HCT116 (cell line): ENCODE measurements at places on chromosomes 1 and 21.

DNA sequence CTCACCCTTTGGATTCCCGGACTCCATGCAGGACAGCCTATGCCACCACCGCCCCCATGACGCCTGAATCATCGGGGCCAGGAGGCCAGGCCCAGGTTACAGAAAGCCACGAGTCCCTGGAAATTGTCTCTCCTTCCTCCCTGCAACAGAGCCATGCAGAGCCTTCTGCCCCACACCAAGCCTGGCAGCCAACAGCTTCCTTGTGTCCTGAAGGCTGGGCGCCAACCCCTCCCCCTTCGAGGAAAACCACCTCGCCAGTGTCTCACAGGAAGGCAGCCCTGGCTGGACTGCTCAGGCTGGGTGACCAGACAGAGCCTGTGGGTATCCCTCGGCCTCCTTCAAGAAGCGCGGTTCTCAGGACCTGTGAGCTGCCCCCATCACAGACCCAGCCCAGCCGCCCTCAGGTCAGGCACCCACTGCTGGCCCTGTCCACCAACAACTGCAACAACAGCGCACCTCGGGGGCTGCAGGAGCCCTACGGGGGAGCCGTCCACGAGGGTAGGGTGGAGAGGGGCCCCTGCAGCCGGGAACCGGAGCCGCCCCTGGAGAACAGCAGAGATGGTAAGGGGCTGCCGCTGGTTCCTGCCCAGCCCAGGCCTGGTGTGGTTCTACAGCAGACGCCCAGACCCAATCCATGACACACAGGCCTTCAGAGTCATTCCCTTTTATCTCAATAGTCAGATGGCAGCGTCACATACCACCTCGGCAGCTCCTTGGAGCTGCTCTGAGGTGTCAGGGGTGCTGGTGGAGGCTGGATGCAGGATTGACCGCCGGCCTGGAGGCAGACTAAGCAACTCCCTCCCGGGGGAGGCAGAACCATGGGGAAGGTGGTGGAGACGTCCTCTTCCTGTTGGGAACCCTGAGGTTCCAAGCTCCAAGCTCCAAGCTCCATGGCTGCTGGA, 23.7 kb downstream of the KIAA1614 start:
- DNase-seq, result no peak

- DNase-seq, result no peak
Observed at GRCh38 chr21:16195538-16195910, 465.7 kb downstream of the USP25 start.

DNA sequence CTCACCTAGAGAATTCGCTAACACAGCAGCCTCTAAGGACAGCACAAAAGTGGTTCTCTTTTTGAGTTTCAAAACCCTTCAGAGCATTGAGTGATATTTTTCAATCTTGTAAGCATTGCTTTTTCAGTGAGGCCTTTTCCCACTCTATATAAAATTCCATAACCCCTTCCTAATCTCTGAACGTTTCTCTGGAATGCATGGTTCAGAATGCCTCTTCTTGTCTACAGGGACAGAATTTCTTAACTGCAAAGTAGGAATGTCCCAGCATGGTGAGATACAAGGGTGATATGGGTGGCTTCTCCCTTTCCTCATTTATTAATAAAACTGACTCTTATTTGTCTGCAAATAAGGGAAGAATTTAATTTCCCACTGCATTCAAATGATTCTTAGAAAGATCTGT, 377.9 kb downstream of the LTN1 start:
- DNase-seq, result no peak

DNA sequence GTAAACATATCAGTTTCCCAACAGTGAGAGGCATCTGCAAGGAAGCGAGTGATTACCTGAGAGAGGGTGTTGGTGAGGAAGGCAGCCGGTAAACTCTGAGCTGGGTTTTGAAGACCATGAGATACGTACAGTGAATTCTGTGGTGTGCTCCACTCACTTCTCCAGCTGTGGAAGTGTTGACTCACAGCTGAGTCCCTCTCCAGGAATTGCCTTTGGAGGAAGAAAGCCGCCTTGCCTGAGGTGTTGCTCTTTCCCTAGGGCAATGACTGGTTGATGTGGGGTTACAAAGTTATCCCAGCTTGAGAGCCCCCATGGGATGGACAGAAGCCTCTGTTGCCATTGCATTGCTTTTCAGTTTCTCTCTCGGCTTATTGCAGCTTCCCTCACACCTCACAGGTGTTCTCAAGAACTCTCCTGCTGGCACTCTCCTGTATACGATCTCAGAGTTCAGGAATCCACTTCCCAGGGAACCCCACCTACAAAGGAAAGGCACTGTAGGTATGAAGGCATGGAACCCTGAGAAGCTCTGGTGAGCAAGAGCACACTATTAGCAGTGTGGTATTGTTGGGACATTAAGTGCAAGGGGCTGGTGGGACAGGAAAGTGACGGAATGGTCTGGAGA, 10.8 kb downstream of the NHLH1 start:
- no peak for DNase-seq

DNA sequence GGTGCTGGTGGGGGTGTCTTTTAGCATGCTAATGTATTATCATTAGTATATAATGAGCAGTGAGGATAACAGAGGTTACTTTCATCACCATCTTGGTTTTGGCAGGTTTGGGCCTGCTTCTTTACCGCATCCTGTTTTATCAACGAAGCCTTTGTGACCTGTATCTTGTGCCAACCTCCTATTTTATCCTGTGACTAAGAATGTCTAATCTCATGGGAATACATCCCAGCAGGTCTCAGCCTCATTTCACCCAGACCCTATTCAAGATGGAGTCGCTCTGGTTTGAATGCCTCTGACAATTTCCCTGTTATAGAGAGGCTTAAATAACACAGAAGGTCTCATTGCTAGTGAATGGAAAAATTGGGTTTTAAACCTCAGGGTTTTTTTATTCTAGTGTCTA, 300.8 kb upstream of the PROX1 start:
- DNase-seq, result no peak

DNA sequence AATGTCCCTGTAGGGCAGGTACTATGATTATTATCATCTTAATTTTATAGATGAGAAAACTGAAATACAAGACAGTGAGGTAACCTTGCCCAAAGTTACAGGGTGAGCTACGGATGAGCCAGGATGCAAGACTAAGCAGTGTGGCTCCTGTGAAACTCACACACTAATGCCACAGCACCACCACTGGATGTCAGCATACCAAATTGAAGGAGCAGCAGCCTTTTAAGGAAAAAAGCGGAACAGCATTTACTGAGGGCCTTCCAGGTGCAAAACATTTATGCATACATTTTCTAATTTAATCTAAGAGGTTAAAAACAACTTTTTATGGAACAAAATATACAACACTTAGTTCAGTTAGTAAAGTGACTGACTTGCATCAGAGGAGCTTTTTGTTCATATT, 41.7 kb downstream of the SEC16B start:
- DNase-seq, result no peak

DNA sequence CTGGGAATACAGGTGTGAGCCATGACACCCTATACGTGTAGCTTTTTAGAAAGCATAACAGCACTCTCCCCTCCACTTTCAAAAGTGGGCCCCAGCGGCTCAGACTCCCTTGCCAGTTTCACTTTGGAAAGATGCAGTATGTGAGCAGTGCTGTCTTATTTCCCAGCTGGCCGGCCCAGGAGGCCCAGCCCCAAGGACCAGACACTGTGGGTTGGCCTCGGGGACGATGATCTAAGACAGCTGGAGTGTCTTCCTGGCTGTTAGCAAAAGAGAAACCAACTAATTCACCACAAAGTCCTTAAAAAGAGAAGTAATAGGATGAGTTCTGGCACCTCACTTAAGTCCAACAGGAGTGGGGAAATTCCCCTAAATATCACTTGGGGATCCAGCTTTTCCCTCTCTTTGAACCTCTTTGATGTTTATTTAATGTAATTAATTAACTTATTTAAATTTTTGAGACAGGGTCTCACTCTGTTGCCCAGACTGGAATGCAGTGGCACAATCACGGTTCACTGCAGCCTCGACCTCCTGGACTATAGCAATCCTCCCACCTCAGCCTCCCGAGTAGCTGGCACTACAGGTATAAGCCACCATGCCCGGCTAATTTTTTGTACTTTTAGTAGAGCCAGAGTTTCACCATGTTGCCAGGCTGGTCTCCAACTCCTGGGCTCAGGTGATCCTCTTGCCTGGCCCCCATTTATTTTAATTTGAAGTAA, 17.6 kb upstream of the CLIC4 start:
- DNase-seq, result no peak

GRCh38 chr1:16433030-16433429, 4.2 kb downstream of the SPATA21 start:
- DNase-seq, result no peak

- no peak for DNase-seq
Observed at GRCh38 chr1:228921481-228921880, 186.2 kb downstream of the RHOU start.
